ENCODE measurements at places on chromosomes 12 and 14.

DNA sequence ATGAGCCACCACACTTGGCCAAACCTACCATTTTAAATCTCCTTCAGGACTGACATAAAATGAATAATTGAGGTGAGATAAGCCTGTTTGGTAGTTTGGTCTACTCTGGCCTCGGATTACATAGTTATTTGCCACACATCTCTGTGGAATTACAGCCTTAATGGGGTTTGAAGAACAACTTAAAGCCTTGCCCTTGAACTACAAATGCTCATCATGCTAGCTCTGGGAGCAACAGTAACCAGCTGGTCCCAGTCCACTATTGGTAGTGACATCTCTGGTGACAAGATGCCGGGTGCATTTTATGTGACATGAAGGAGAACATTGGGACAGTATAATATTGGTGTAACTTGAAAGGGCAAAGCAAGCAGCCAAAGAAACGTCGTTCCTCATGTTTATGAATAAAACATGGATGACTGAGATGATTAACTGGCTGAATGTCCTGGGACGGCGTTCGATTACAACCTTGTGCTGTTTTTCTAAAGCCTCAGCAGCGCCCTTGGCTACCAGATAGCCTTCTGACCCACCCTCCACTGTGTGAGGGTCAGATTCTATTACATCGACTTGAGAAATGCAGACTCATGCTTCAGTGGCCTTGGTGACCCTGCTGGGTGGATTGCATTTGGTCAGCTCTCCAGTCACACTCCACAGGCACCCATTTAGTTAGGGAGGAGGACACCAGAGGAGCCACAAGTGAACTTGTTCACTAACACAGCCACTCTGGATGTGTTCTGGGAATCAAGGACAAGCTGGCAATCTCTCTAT, 41.5 kb downstream of the BEST3 start:
- no peak for DNase-seq

DNA sequence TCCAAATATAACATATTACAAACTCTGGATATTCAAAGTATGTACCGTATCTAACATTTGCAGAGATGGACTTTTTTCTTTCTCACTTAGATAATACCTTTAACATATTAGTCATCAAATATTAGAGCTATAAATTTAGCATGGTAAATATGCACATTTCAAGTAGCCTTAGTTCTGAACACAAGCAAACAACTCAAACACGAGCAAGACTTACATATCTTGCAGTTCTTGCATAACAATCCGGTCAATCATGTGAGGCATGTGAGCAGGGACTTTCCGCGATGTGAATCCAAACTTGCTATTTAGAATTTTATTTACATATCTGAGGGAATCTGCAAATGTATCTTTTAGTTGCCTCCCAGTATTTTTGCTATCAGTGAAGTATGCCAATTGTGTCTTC, 22.1 kb upstream of the SYCP3 start:
- no peak for DNase-seq

DNA sequence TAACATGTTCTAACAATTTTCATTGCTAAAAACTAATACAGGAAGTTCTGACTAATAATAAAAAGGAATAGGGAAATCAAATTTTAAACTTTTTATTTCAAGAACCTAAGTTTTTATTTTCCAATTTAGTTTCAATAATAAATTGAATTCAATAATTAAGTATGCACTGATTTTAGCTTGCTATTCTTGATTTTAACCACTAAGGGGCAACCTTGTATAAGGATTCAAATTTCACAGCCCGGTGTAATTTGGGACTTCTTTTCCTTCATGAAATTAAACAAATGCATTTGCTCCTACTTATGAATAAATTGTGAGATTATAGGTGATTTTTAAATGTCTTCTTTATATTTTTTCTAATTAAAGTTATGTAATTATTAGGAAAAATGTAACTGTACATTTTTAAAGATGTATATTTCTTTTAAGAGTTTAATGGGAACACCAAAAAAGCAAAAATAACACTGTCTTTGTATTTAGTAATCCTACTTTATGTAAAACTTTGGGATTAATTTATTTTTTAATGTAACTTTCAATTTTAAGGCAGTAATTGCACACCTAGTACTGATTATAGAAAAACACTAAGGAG, 241.4 kb upstream of the PDZRN4 start:
- no peak for DNase-seq

GRCh38 chr14:103109535-103110441, 13.5 kb upstream of the TNFAIP2 start:
- DNase-seq = no peak

DNA sequence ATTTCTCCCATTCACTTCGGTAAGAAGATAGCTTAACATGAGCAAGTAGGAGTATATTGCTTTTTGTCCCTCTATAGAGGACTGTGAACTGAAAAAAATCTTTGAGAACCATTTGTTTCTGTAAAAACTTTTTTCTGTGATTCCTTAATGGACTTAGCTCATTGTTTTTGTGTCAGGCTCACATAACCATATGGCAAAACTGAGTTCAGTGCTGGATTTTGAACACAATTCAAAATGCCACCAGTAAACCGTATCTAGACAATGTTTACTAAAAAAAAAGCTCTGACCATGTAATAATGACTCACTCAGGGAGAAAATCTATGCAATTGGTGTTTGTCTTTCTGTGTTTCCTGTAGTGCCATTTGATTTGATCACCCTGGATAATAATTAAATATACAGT, 5.2 kb downstream of the TRHDE start:
- no peak for DNase-seq

DNA sequence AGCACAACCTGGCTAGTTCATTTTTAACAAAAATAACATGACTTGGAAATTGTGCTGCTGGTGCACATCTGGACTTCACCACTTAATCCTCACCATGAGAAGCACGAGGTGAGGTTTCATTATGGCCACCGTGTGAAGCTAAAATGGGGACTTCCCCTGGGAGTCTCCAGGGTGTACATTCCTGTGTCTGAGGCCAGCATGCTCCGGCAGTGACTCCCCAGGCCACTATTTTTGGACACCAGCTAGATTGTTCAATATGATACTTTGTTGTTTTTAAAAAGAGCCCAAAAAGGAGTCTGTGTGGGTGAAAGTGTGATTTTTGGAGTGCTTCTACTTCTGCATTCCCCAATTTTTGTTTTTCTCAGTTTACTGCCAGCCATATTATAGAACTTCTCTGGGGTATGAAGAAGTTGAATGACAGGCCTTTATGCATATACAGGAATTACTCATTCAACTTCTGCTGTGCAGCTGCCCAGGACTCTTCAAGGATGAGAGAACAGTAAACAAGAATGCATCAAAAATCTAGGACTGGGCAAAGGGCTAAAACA, 16.9 kb upstream of the AICDA start:
- DNase-seq = peak; percentile 77
